ENCODE measurements at places on chromosomes 7 and 10. TPM values are rescaled to one million over a fixed set of nuclear protein-coding genes. Genes with fewer than 3 reads are reported as not detected.
A peak's percentile ranks its signal among the peaks of the same experiment; 100 is the strongest.

The DPP6 gene
- not detected for total RNA-seq

The ERVW-1 gene
- total RNA-seq: not detected

The FAM25C gene
- not detected for total RNA-seq

The STOX1 gene
- 0.76 TPM for total RNA-seq

- H3K4me1 ChIP-seq: peaks cover 33% of the 10 kb centered on the region
- H3K4me3 ChIP-seq: no peak overlapping the region
- no peaks in the 10 kb centered on the region for H3K27me3 ChIP-seq
- H3K36me3 ChIP-seq: no peaks in the 10 kb centered on the region
- H3K27ac ChIP-seq: peak overlapping the region; percentile 94
These were observed 102.4 kb upstream of the KLF6 start for GRCh38 chr10:3887404-3887803.

DNA sequence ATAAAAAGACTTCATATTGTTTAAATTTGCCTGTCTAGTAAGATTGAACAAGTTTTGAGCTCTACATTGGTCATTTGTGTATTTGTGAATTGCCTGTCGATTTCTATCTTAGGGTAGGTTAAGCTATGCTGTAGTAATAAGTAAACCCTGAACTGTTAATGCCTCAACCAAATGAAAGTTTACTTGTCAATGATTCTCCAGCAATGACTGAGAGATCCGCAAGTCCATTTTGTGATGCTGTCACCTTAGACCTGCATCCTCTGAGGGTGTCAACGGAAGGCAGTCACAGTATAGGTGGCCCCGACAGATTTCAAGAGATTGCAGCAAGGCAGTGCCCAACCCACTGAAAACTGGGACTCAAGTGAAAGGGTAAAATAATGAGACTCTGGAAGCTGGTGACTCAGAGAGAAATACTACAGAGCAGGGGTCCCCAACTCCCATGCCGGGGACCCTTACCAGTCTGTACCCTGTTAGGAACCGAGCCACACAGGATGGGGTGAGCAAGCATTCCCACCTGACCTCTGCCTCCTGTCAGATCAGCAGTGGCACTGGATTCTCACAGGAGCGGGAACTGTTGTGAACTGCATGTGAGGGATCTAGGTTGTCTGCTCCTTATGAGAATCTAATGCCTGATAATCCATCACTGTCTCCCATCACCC lies 10.8 kb upstream of the PHYH start:
- H3K27ac ChIP-seq: no peak overlapping the region
- no peaks in the 10 kb centered on the region for H3K27me3 ChIP-seq
- DNase-seq: no peak
- peaks cover 2% of the 10 kb centered on the region for H3K4me1 ChIP-seq
- no peak overlapping the region for H3K4me3 ChIP-seq

DNA sequence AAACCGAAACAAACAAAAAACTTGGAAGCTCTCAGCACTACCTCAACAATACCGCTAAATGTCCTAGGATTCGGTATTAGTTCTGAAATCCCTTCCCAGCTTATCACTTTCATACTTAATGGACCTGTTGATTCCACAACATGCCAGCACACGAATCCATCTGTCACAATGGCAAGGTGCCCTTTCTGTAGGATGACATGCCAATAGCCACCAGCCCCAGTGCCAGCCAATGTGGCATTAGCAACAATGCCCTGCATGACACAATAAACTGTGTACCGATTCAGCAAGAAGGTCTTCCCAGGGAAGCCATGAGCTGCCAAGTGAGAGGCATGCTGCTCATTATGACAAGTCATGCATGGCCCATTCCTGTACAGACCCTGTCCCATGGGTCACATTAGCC lies 35.6 kb upstream of the CHCHD3 start:
- no peak overlapping the region for H3K27ac ChIP-seq
- no peak overlapping the region for H3K4me3 ChIP-seq
- H3K36me3 ChIP-seq: no peaks in the 10 kb centered on the region
- no peak for DNase-seq
- H3K4me1 ChIP-seq: no peaks in the 10 kb centered on the region
- peaks cover 8% of the 10 kb centered on the region for H3K27me3 ChIP-seq

GRCh38 chr10:22324413-22324812 lies 3.5 kb downstream of the BMI1 start:
- no peak for DNase-seq
- H3K27ac ChIP-seq: peak overlapping the region; percentile 78
- H3K27me3 ChIP-seq: peaks cover 34% of the 10 kb centered on the region
- peaks cover 30% of the 10 kb centered on the region for H3K36me3 ChIP-seq

GRCh38 chr10:98646998-98647917 lies 200.5 kb upstream of the HPS1 start:
- no peak overlapping the region for H3K27ac ChIP-seq
- DNase-seq: no peak
- no peaks in the 10 kb centered on the region for H3K36me3 ChIP-seq
- H3K4me1 ChIP-seq: no peaks in the 10 kb centered on the region
- H3K4me3 ChIP-seq: no peak overlapping the region

- peaks cover 25% of the 10 kb centered on the region for H3K4me1 ChIP-seq
- peak overlapping the region; percentile 69 for H3K27ac ChIP-seq
- peak overlapping the region; percentile 2 for H3K4me3 ChIP-seq
- H3K27me3 ChIP-seq: no peaks in the 10 kb centered on the region
These were observed 169.4 kb upstream of the ADO start for GRCh38 chr10:62635127-62635526.

DNA sequence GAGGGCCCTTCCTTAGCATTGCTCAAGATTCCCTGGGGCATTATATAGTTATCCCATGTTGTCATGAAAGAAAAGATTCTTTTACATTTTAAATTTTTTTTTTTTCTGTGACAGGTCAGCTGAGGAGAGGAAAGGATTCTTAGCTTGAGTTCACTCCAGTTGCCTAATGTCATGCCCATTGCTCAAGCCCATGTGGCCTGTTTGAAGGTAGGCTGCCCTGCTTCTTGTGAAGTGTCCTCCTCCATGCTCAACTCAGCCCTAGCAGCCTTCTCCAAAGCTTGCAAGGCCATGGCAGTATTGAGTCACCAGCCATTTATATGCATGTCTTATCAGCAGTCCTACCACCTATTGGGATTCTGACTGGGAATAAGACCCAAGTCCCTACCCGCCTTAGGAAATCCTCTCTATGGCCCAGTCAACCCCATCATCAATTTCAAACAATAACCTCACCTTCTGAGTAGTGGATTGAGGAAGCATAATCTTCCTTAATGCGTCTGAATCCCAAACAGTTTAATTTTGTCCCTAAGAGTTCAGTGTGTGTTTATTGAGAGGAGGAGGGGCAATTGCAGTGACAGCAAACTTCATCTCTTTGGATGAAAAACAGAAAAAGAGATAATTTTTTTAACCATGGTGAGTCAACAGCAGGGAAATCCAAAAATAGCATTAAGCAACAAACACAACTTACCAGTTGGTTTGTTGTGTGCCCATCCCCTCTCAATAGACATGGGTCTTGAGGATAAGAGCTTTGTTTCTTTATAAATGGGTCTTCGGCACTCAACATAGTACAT lies 38.6 kb upstream of the WASL start:
- peaks cover 3% of the 10 kb centered on the region for H3K27me3 ChIP-seq
- no peak for DNase-seq
- no peaks in the 10 kb centered on the region for H3K4me1 ChIP-seq

DNA sequence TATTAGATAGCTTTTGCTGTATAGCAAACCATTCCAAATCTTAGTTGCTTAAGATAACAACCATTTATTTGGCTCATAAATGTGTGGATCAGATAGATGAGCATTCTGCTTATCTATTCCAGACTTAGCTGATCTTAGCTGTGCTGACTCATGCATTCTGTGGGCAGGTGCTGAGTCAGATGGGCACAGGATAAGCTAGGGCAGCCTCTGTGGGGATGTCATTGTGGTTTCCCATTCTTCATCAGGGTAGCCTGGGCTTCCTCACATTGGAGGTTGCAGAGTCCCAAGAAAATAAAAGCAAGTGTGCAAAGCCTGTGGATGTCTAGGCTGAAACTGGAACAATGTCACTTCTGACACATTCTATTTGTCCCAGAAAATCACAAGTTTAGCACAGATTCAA lies 917.0 kb downstream of the TYW1 start:
- no peak overlapping the region for H3K27ac ChIP-seq
- no peaks in the 10 kb centered on the region for H3K27me3 ChIP-seq
- no peaks in the 10 kb centered on the region for H3K36me3 ChIP-seq
- no peak for DNase-seq
- no peaks in the 10 kb centered on the region for H3K4me1 ChIP-seq

GRCh38 chr7:141335164-141335563 lies 216.0 kb upstream of the AGK start:
- DNase-seq: no peak
- no peaks in the 10 kb centered on the region for H3K4me1 ChIP-seq
- no peak overlapping the region for H3K4me3 ChIP-seq
- H3K27me3 ChIP-seq: peaks cover 2% of the 10 kb centered on the region

DNA sequence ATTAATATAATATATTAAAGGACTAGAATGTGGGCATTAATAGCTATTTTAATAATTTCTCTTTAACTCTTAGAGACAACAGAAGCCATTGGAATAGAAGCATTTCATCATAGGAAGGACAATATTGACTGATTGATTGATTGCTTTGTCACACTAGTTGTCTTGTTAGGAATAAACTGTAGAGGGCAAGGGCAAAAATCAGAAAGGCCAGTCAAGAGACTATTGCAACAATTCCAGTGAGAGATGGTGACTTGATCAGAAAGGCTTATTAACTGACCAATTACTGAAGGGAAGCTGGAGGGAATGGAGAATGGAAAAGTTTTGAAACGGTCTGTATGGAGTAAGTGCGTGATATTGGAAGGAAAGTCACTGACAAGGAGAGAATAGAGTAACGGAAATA lies 87.3 kb downstream of the RUNDC3B start:
- H3K36me3 ChIP-seq: no peaks in the 10 kb centered on the region
- H3K4me1 ChIP-seq: no peaks in the 10 kb centered on the region
- no peak overlapping the region for H3K27ac ChIP-seq
- no peak for DNase-seq

GRCh38 chr10:124287071-124287685 lies 131.5 kb downstream of the OAT start:
- no peaks in the 10 kb centered on the region for H3K36me3 ChIP-seq
- H3K4me1 ChIP-seq: peaks cover 2% of the 10 kb centered on the region
- no peaks in the 10 kb centered on the region for H3K27me3 ChIP-seq
- DNase-seq: no peak
- no peak overlapping the region for H3K4me3 ChIP-seq
- H3K27ac ChIP-seq: no peak overlapping the region

DNA sequence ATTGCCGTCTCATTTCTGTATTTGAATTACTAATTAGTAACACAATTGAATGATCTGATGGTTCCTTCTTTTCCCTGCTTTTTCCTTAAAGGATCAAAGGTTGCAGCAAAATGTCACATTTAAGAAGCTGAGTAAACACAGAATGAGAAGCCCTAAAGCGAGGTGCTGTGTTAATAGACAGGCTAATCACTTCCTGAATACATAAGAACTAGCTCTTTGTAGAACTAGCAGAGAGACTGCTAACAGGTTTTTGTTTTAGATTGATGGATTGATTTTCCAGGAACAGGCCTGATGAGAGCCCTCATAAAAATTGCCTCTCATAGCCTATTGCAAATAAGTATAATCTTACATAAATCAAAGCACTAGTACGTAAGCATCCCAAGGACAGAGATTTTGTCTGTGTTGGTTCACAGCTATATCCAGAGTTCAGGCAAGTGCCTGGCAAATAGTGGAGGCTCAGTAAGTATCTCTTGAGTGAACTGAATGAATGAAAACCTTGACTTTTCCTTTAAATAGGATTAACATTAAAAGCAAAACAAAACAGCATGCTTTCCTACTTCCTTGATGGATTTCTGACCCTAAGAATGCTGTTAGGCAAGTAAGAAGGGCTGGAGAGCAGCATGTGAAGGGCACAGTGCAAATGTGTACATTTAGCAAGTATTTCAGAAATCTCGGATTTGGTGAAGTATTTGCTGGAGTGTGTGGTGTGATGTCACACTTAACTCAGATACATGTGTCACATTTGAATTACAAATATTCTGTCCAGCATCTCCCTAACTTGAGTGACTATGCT lies 3.3 kb downstream of the TMEM229A start:
- H3K27ac ChIP-seq: no peak overlapping the region
- peaks cover 5% of the 10 kb centered on the region for H3K36me3 ChIP-seq
- H3K4me1 ChIP-seq: peaks cover 4% of the 10 kb centered on the region
- no peak for DNase-seq
- H3K27me3 ChIP-seq: peaks cover 41% of the 10 kb centered on the region

DNA sequence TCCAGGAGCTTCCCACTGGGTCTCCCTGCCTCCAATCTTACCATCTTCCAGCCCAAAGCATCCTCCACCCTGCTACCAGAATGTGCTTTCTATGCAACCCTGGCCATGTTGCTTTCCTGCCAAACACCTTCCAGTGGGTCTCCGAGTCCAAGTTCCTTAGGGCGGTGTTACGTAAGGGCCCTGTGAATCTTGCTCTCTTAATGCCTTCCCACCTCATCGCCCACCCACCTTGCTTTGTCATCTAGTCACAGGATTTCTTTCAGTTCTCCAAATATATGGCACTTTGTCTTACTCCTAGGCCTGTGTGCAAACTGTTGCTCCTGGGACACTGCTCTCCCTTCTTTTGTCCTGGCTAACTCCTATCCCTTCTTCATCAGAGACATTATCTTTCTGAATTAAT lies 344.5 kb downstream of the RPS24 start:
- DNase-seq: no peak
- H3K27ac ChIP-seq: no peak overlapping the region
- peaks cover 3% of the 10 kb centered on the region for H3K27me3 ChIP-seq
- H3K4me1 ChIP-seq: no peaks in the 10 kb centered on the region
- no peak overlapping the region for H3K4me3 ChIP-seq
- no peaks in the 10 kb centered on the region for H3K36me3 ChIP-seq

- H3K4me3 ChIP-seq: no peak overlapping the region
- peaks cover 32% of the 10 kb centered on the region for H3K27me3 ChIP-seq
These were observed 13.1 kb upstream of the GPR141 start for GRCh38 chr7:37670436-37670835.

DNA sequence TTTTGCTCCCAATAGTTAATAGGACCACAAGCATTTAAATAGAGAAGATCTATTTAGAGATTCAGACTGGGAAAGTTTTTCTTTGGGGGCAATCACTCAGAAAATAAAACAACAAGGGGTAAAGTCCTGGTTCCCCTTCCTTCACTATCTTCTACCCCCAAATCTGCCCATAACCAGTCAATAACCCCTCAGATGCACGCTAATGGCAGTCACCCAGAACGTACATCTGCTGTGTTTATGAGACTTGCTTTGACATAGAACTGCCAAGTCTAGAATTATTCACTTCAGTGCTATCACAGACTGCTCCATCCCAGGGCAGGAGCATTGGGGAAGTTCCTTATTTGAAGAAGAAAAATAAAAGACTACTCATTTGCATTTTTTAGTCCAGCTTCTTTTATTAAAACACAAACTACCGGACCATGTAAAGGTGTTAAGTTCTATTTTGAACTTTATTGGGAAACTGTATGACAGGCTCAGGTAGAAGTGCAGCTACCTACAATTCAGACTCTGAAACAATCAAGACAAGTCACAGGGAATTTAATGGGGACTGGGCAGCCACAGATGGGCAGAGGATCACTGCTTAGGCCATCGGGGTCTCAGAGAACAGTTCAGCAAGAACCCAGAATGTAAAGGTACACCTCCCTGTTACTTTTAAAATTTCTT lies 38.4 kb downstream of the ANK3 start:
- H3K36me3 ChIP-seq: no peaks in the 10 kb centered on the region
- no peak overlapping the region for H3K27ac ChIP-seq
- H3K4me1 ChIP-seq: no peaks in the 10 kb centered on the region
- no peak for DNase-seq
